ENCODE measurements at places on chromosomes 11 and 22.

DNA sequence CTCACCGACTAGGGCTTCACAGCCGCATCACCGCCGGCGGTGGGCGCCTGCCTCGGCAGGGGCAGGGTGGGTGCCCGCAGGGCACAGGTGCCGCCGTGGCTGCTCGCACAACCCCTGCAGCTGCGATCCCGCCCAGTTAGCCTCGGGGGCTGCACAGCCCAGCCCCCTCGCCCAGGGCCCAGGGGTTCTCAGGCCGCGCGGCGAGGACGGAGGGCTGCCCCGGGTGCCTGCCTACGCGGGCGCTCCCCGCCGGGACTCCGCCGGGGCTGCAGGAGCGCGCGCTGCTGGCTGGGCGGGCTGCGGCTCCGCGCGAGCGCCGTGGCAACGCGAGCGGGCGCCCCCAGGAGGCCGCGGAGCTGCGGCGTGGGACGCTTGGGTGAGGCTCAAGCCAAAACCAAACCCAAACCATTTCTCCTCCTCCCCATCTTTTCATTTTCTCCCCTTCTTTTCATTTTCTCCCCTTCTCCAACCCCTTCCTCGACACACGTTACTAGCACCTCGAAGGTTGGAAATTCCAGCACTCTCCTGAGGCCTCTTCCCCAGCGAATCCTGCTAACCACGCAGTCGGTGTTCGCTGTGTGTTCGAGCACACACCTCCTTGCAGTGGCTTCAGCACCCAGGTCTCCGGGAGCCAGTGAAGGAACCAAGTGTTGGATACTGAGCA, at the start of gene MICAL3:
TSS of gene MICAL3 (minus strand) at position 286 of the 664 bp plus-strand sequence. CDS start 117,749 bp downstream, outside the sequence.
- DNase-seq, result peak; percentile 79

DNA sequence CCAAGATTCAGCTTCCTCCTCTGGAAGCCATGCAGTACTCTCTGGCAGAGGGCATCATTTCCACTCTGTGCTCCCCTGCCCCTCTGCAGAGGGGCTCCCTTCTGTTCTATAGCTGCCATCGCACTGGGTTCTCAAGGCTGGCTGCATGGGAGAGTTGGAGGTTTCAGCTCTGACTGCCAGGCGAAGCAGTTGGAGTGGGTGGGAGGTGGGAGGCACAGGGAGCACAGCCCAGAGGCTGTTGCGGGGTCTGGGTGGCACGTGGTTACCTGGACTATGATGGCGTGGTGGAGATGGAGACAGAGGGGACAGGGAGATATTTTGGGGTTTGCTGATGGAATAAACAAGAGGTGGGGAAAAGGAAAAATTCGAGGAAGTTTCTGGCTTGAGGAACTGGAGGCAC, 4.8 kb downstream of the PMM1 start:
- no peak for DNase-seq

DNA sequence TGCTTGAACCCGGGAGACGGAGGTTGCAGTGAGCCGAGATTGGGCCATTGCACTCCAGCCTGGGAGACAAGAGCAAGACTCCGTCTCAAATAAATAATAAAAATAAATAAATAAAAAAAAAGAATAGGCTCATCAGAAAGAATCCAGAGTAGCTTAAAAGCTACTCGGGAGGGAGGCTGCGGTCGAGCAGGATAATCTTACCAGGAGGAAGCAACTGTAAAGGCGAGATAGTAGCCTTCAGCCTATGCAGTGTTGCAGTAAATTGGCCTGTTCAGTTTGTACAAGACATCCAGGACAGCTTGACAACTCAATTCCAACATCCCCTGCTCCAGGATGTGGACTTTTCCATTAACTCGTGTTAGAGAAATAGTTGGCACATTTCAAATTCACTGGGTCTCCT, 1164.7 kb downstream of the LRRC4C start:
- DNase-seq, result peak; percentile 78

DNA sequence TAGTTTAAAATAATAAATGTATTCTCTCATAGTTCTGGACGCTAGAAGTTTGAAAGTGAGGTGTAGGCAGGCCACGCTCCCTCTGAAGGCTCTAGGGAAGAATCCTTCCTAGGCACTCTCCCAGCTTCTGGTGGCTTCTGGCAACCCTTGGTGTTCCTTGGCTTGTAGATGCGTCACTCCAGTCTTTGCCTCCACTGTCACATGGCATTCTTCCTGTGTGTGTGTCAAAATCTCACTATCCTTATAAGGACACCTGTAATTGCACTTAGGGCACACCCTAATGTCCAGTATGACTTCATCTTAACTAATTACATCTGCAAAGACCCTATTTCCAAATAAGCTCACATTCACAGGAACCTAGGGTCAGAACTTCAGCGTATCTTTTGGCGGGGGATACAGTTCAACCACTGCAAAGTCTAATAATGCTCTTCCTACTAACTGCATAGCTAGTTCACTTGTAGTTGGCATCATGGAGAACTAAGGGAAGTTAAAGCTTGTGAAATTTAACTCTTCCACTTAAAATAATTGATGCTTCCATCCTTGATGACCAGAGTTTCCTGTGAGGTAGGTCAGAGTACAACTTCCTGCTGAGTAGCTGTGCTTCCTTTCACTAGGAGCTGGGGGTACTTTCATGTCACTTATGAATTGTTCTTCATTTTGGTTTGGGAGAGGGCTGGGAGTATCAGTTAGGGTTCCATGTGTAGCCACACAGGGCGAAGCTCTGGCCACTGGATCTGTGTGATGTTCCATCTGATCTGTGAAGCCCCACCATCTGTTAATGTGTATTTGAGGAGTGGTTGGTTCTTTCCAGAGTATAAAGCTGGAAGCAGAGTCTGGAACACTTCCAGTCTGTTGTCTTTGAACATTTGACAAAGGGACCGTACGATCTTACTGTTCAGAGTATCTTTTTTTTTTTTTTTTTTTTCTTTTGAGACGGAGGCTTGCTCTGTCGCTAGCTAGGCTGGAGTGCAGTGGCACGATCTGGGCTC, 10.5 kb downstream of the YWHAH start:
- DNase-seq, result no peak

- DNase-seq, result no peak
These were observed 70.0 kb downstream of the RBX1 start for GRCh38 chr22:41021061-41021612.

GRCh38 chr11:62933285-62933684, 12.1 kb upstream of the CHRM1 start:
- DNase-seq, result no peak

- no peak for DNase-seq
These were observed 674.4 kb downstream of the CNTN5 start for GRCh38 chr11:99695106-99695505.

Data from common myeloid progenitor, CD34-positive (primary cell).